Stimulated activated CD4-positive, alpha-beta T cell treated with anti-CD3 and anti-CD28 coated beads, Interleukin-1b, Interleukin-23, amount 100 ng/mL, for 4 hours (primary cell): ENCODE measurements at places on chromosomes 11 and 22.

- DNase-seq, result no peak
These were observed 62.6 kb upstream of the WT1 start for GRCh38 chr11:32497951-32498350.

GRCh38 chr22:28146401-28147314 lies 227.6 kb upstream of the PITPNB start:
- DNase-seq, result no peak

DNA sequence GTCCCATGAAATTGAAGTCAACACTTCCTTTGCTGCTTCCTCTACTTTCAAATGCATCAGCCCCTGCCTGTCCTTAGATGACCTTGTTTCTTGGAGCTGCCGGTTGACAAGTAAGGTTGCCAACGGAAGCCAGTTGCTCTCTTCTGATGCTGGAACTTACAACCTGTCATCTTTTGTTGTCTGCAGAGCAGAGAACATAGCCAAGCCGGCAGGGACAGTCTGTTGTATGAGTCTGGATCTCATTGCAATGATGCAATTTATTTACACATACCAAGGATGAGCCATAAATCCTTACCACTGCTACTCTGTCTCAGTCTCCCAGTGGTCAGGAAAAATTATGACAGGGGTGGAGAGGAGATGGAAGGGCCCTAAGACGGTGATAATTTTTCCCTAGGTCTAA lies 151.4 kb downstream of the BLID start:
- DNase-seq, result no peak

DNA sequence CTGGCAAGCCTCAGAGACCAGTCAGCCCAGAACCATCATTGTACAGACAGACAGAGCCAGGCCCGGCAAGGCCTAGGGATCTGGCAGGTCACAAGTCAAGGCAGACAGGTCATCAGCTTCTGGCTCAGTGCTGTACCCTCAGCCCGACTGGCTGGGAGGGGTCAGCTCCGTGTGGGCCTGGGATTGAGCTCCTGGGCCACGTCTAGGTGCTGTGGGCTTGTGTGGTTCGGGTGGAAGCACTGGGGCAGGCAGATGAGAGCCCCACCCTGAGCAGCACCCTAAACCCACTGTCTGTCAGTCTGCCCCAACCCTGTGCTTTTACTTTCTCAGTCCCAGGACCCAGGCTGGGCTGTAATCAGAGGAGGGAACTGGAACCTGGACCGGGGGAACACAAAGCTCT lies 26.9 kb upstream of the P2RY2 start:
- DNase-seq, result no peak
